Keratinocyte (primary cell): ENCODE measurements at places on chromosomes 5 and 9. TPM values are rescaled to one million over a fixed set of nuclear protein-coding genes. Genes with fewer than 3 reads are reported as not detected.
A peak's percentile ranks its signal among the peaks of the same experiment; 100 is the strongest.

DNA sequence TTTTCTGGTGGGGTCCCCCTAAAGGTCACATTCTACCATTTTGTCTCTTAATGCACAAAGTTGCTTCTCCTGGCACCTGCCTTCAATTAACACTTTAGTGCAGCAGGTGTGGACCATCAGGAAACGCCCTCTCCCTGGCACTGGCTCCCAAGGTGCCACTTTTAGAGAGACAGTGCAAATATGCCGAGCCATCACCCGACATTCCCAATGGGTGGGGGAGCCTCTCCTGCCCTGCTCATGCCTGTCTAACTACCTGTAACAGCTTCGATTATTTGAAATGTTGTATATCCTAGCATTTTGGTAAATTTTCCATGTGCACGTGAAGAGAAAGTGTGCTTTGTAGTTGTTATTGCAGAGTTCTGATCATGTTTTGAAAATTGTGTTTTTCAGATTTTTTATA is 13.2 kb upstream of the LRRC14B start:
- DNase-seq, result no peak

DNA sequence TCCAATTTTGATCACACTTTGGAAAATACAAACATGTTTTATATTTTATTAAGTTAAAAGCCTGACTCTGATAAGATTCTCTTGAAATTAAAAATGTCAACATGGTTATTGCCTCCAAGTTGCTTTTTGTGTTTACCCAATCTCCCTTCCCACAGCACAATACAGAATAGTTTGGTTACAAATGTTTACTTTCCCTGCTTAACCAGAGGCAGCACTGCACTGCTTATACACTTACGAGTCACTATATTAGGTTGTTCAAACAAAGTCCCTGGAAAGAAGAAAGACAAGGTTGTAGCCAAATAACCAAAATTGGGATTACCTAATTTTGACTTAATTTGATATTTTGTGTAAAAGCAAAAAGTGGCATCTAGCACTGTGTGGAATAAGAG is 25.9 kb downstream of the SRFBP1 start:
- no peak for DNase-seq

Gene ANXA2R
- 0.13 to 0.19 TPM (median 0.17 TPM) in 3 replicates for polyA plus RNA-seq

DNA sequence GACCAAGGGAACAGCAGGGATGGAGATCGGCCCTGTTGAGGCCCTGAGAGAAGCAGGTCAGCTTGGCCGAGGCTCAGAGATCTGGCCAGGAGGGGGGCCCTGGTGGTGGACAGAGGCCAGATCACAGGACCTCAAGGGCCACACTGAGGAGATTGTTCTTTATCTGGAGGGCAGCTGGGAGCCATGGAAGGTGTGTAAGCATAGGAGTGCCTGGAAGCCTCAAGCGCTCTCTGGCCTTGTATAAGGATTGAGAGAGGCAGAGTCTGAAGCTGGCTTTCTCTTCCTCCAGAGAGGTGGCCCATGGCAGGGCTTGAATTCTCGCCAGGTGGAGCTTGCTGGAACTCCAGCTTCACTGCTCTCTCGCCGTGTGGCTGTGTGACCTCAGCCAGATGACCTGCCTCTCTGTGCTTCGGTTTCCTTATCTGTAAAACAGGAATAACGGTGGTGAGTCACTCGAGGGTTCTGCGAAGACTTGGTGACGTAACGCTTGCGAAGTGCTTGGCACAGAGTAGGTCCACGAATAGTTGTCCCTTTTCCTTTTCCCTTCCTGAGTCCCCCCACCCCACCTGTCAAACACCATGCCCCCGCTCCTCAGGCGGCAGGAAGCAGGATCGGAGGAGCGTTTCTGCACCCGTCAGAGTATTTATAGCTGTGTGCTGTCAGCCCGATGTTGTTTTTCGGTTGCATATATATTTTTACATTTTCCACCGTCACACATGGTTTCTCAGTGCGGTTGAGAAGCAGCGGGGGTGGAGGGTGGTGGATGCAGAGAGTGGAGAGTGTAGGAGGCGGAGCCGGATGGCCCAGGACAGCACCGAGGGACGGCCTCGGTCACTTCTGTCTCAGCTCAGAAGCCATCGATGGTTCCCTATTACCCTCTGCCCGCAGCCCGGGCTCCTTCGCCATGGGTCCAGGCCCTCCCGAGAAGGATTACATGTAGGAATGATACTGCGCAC is 17.0 kb upstream of the CRB2 start:
- no peak for DNase-seq

- no peak for DNase-seq
Observed at GRCh38 chr5:156330141-156330870, 3.3 kb downstream of the SGCD start.

- DNase-seq, result no peak
Observed at GRCh38 chr9:6147846-6148245, 67.8 kb upstream of the IL33 start.

GRCh38 chr5:172429201-172429940 is 25.0 kb downstream of the SH3PXD2B start:
- DNase-seq, result no peak

Gene SHISAL2B
- not detected in 3 replicates for polyA plus RNA-seq

DNA sequence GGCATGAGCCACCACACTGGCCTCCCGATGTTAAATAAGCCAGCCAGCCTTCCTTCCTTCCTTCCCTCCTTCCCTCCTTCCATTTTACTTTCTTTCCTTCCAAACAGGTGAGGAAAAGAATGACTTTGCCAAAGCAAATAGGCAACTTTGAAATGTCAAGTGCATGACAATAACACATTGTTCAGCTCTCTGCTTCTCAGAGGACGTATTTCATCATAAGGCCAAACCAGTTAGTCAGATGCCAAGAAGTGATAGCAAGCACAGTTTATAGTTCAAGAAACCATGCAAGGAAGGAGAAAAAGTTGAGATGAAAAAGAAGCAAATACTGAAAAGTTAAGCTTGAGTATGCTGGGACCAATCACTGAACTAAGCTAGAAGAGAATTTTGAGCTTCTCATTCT is 29.5 kb downstream of the POU4F3 start:
- no peak for DNase-seq

DNA sequence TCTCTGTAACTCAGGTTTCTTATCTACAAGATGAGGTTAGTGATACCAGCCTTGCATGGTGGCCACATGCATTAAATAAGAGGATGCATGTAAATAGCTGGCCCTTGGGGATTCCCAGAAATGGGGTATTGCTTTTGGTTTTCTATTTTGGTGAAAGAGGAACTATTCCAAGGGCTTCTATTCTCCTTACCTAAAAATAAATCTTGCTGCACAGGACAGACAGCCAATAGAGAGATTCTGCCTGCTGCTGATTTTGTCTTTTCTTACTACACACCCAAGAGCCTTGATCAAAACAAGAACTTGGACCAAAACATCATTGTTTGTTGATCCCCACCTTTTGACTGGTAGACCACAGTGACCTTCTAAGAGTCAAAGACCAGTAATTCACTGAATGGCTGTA is 161.8 kb downstream of the PJA2 start:
- DNase-seq, result no peak

Gene MEIKIN
- not detected in 3 replicates for polyA plus RNA-seq

GRCh38 chr5:161167016-161167767 is 315.2 kb upstream of the ATP10B start:
- DNase-seq, result no peak

DNA sequence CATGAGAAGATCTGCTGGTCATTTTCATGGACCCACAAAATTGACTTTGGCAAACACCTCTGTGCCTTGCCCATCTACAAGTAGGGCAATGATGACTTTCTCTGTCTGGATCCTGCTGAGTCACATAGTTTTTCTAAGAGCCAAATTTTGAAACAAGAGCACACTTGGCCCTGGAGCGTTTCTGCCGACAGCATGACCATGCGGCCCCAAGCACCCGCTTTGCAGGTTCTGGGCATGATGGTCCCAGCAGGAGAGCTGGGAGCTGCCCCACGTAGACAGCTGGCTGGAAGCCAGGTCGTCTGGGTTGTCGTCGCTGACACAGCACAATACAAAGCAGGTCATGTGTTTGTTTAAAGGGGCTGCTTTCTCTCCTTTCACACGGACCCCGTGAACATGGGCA is 159.8 kb downstream of the SYK start:
- DNase-seq, result no peak

DNA sequence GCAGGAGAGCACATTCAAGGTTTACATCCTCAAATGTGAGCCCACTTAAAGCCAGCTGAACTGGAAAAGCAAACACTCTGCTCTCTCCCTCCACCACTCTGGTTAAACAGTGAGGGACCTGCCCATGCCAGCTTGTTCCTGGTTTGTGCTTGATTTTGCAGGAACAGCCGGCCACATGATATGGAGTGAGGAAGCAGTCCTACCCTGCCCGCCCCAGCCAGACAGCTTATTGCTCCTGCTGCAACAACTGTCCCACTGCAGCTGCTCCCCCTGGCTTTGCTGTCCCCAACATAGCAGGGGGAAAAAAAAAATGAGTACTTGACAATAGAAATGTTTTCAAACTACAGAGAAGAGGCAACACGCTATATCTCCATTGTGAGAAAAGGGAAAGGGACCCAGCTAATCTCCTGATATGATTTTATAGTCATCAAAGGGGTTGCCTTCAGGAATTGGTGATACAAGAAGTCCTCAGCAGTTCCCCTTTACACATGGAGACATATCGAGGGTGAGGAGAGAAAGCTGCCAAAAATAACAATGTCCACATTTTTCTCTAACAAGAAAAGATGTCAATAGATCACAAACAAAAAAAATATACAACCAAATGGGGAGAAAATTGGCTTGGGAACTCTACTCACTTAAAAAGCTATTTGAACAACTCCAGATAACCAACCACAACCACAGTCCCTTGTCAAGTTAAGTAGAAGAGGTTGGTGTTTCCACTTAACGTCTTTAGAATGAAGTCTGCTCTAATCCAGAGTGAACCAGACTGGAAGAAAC is 4.6 kb downstream of the MYO10 start:
- DNase-seq, result no peak

DNA sequence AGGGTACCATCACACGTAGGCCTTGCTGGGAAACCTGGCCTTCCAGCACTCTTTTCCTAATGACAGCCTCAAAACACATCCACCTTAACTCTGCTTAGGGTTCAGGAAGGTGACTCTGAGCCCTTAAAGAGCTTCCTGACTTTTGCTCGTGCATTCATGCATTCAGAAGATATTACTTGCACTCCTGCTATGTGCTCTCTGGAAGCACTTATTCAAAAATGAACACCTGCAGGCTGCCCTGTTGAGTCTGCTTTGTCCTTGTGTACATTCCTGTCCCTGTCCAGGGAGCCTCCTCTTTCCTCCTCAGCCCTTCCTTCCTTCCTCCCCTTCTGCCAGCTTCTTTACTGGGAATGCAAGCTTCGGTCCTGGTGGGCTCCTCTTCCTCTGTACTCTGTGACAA is 61.5 kb downstream of the SPRY4 start:
- no peak for DNase-seq

DNA sequence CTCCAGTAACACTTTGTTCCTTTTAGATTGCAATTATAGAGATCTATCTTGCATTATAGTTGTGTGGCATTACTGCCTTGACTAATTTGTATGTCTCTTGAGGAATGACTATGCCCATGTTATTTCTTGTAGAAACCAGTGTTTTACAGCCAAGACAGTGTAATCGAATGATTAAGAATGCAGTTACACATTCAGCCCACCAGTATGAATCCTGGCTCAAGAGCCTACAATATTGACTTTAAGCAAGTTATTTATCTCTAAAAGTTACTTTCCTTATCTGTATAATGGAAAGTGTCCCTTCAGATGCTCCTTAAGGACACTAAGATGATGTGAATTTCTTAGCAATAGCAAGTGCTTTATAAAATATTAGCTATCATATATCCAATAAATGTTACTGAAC is 9.7 kb upstream of the SNX24 start:
- no peak for DNase-seq

Gene SH3RF2
- polyA plus RNA-seq, result 43.7 to 50.4 TPM (median 47.2 TPM) in 3 replicates

DNA sequence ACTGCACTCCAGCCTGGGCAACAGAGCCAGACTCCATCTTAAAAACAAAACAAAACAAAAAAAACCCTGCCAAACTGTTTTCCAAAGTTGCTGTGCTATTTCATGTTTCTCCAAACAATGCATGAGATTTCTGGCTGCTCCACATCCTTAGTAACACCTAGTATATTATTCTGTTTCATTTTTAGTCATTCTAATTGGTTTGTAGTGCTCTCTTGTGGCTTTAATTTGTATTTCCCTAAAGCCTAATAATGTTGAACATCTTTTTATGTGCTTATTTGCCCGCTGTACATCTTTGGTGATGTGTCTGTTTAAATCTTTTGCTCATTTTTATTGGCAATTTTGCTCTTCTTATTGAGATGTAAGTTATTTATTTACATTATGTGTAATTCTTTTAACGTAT is 18.4 kb upstream of the TTC1 start:
- DNase-seq, result no peak

Gene WDR38
- not detected in 3 replicates for polyA plus RNA-seq

Gene IFNE
- 0.51 to 3.9 TPM (median 2.6 TPM) in 3 replicates for polyA plus RNA-seq

DNA sequence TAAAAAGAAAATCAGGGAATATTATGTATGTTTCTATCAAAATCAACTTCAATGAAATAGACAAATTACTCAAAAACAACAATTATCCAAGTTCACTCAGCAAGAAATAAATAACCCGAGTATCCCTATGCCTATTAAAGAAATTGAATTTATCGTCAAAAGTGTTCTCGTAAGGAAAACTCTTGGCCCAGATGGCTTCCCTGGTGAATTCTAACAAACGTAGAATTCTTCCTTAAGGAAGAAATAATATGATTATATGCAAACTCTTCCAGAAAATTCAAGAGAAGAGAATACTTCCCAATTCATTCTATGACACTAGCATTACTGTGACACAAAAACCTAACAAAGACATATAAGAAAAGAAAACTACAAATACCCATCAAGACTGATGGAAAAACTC is 29.7 kb downstream of the FAM78A start:
- no peak for DNase-seq

DNA sequence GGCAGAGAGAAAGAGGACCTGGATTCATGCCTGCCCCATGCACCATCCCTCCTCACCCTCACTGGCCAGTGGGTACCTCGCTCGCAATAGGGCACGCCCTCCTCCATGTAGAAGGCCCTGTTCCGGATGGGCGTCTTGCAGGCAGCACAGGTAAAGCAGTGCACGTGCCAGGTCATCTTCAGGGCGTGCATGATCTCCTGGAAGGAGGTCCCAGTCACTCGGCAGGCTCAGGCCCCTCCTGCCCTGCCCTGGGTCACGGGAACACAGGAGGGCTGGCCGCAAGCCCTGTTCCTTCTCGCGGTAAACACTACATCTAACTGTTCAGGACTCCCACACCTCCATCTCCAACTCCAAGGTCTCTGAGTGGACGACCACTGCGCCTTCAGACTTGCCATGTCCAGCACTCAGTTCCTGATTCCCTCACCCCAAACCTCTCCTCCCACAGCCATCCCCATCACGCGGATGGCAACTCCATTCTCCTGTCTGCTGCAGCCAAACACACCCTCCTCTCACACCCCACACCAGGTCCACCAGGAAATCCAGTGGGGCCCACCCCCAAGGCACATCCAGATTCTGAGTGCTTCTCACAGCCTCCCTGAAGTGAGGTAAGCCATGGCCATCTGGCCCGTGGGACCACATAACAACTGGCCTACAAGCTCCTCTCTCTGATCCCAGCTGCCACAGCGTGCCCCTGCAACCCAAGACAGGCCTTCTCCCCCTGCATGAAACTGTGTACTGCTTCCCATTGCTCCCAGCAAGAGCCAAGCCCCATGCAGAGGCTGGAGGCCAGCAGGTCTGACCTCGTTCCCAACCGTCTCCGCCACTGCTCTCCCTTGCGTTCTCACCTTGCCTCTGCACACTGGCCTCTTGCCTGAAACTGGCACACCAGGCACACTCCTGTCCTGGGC is 10.8 kb upstream of the DBN1 start:
- no peak for DNase-seq

Gene ADCY2
- 0.01 to 0.13 TPM in 2 of 3 replicates, not detected in the other for polyA plus RNA-seq

Gene COL15A1
- 0.01 TPM in 1 of 3 replicates, not detected in the others for polyA plus RNA-seq

GRCh38 chr5:14727428-14727865 is 62.9 kb downstream of the OTULIN start:
- DNase-seq, result peak; percentile 15
